ENCODE measurements at places on chromosomes 16 and 17. TPM values are rescaled to one million over a fixed set of nuclear protein-coding genes. Genes with fewer than 3 reads are reported as not detected.

KRT222 gene
- not detected for total RNA-seq

DNA sequence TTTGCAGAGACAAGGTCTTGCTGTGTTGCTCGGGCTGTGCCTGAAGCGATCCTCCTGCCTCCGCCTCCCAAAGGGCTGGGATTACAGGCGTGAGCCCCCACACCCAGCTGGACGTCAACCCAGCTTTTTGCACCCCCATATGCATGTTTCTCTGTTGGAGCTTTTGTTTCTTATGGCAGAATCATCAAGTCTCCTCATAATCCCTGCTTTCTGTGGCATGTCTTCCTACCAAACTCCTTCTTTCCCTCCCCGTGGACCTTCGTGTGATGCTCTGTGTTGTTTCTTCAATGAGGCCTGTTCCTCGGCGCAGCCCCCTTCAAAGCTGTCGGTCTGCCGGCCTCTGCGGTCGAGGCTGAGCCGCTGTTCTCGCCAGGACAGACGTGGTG is 71.6 kb downstream of the METRNL start:
- H3K4me3 ChIP-seq, result no peak overlapping the region
- H3K36me3 ChIP-seq, result no peaks in the 10 kb centered on the region
- H3K27me3 ChIP-seq, result no peaks in the 10 kb centered on the region
- H3K4me1 ChIP-seq, result no peaks in the 10 kb centered on the region
- H3K27ac ChIP-seq, result no peak overlapping the region

- no peak overlapping the region for H3K4me3 ChIP-seq
- H3K27me3 ChIP-seq, result no peaks in the 10 kb centered on the region
- H3K36me3 ChIP-seq, result peaks cover 44% of the 10 kb centered on the region
- DNase-seq, result no peak
Measured at GRCh38 chr16:14669776-14670175, 24.3 kb downstream of the PLA2G10 start.

- no peak overlapping the region for H3K4me3 ChIP-seq
- no peaks in the 10 kb centered on the region for H3K36me3 ChIP-seq
- H3K27ac ChIP-seq, result no peak overlapping the region
Measured at GRCh38 chr17:81302861-81303333, 7.8 kb upstream of the SLC38A10 start.

CCL16 gene
- total RNA-seq, result not detected

DNA sequence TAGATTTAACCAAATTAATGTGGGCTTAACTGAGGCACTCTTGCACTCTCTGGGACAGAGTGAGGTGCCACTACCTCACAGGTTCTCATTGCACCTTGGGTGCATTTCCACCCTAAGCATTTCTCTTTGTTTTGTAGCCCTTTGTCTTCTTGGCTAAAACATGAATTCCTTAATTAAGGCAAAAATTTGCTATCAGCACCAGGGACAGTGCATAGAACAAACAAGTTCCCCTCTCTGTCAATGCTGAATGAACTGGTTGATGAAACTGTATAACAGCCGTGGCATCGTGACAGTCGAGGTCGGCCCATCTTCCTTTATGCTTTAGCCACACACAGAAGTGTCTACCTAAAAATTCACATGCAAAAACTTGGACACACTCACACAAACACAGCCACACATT is 74.8 kb downstream of the HS3ST2 start:
- no peaks in the 10 kb centered on the region for H3K4me1 ChIP-seq
- H3K27me3 ChIP-seq, result no peaks in the 10 kb centered on the region
- H3K27ac ChIP-seq, result no peak overlapping the region

GRCh38 chr17:819251-819650 is 37.1 kb downstream of the MRM3 start:
- no peak overlapping the region for H3K27ac ChIP-seq
- H3K4me1 ChIP-seq, result no peaks in the 10 kb centered on the region
- peaks cover 4% of the 10 kb centered on the region for H3K36me3 ChIP-seq
- no peaks in the 10 kb centered on the region for H3K27me3 ChIP-seq
- H3K4me3 ChIP-seq, result no peak overlapping the region
- no peak for DNase-seq

DNA sequence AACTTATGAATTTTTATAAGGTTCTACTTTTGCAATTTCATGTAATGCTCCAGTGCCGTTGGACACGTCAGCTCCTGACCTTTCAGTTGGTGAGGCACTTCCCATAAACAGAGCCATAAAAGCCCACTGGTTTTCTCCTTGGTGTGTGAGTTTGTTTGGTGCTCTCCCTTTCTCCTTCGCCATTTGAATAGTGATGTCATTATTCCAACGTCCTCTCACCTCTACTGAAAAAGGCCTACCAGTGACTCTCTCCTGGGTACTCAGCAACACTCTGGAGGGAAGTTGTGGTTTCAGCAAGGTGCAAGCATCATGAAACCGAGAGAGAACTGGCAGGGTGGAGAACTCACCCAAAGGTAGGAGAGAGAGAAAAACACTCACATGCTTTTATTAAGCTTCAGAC is 29.6 kb upstream of the HNF1B start:
- H3K36me3 ChIP-seq, result no peaks in the 10 kb centered on the region
- H3K4me1 ChIP-seq, result no peaks in the 10 kb centered on the region
- no peaks in the 10 kb centered on the region for H3K27me3 ChIP-seq
- H3K4me3 ChIP-seq, result no peak overlapping the region
- no peak overlapping the region for H3K27ac ChIP-seq
- DNase-seq, result no peak

DNA sequence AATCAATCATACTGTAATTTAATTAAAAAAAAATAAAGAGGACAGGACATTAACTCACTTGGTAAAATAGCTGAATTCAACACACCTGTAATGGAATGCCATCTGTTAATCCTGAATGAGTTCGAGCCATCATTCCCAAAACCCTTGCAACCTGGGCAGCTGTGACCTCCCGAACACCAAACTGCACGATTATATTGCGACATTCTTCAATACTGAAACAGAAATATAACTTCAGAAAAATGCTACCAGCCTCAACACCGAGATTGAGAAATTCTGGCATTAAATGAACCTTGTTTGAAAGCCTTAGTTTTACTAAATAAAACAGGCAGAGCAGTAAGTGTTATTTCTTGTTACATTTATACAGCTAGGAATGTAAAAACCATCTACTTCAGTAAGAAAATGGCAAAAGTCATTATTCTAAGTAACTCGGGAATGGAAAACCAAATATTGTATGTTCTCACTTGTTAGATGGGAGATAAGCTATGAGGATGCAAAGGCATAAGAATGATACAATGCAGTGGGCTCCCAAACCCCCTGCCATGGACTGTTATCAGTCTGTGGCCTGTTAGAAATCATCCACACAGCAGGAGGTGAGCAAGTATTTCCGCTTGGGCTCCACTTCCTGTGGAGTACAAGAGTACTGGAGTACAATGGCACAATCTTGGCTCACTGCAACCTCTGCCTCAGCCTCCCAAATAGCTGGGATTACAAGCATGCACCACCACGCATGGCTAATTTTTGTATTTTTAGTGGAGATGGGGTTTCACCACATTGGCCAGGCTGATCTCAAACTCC is 46.5 kb downstream of the CNOT1 start:
- peaks cover 89% of the 10 kb centered on the region for H3K36me3 ChIP-seq
- no peak for DNase-seq
- H3K27ac ChIP-seq, result no peak overlapping the region
- H3K4me1 ChIP-seq, result no peaks in the 10 kb centered on the region

DNA sequence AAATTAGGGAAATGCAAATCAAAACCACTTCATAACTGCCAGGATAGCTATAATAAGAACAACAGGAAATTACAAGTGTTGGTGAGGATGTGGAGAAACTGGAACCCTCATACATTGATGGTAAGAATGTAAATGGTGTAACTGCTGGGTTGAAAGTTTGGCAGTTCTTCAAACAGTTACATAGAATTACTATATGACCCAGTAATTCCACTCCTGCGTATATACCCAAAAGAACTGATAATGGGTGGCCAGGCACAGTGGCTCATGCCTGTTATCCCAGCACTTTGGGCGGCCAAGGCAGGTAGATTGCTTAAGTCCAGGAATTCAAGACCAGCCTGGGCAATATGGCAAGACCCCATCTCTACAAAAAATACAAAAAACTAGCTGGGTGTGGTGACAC is 4.5 kb upstream of the CMTM4 start:
- no peak overlapping the region for H3K4me3 ChIP-seq
- no peaks in the 10 kb centered on the region for H3K36me3 ChIP-seq
- no peaks in the 10 kb centered on the region for H3K27me3 ChIP-seq

DNA sequence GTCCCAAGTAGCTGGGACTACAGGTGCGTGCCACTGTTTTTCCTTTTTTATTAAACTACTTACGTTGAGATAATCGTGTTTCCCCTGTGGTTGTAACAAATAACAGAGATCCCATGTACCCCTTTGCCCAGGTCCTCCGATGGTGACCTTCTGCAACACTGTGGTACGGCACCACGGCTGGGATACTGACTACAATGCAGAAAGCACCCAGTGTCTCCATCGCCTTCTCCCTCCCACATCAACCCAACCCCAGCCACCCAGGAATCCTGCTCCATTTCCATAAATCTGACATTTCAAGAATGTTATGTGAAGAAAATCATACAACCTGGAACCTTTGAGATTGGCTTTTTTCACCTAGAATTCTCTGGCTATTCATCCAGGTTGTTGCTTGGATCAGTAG is 22.1 kb downstream of the MPRIP start:
- peak overlapping the region; percentile 27 for H3K27ac ChIP-seq
- no peak overlapping the region for H3K4me3 ChIP-seq

- no peaks in the 10 kb centered on the region for H3K27me3 ChIP-seq
- DNase-seq, result no peak
- no peaks in the 10 kb centered on the region for H3K4me1 ChIP-seq
Measured at GRCh38 chr16:81552743-81553079, 108.1 kb downstream of the CMIP start.

- H3K4me1 ChIP-seq, result no peaks in the 10 kb centered on the region
- DNase-seq, result no peak
- H3K27ac ChIP-seq, result no peak overlapping the region
Measured at GRCh38 chr17:46841561-46842379, 9.6 kb upstream of the WNT9B start.

DNA sequence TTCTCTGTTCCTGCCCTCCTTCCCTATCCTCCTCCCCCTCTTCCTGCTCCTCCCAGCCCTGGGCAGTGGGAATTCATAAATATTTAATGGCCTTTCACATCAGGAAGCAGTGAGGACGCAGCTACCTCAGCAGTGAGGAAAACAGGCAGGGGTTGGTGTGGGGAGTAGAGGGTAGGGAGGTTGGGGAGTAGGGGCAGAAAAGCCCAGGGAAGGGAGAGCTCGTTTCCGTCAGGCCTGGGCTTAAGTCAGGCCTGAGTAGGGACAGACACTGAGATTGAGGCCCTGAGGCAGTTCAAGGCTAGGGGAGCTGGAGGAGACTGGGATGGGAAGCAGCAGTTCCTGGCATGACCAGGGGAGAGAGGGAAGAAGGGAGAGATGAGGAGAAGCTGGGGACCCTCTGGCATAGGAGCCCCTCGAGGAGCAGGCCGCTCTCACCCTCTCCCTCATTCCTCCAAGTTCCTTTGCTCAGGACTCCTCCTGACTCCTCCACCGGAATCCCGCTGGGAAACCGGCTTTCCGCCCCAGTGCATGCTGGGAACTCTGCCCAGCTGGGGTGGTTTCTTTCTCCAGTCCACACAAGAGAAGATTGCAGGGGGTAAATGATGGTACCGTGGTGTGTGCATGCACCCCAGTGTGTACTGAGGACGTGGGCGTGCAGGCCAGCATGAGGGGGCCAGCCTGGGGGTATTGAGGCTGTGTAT is 6.2 kb downstream of the SAMD14 start:
- H3K4me1 ChIP-seq, result no peaks in the 10 kb centered on the region
- H3K4me3 ChIP-seq, result no peak overlapping the region
- H3K27ac ChIP-seq, result no peak overlapping the region
- DNase-seq, result no peak
- no peaks in the 10 kb centered on the region for H3K36me3 ChIP-seq

CACNG4 gene
- 1.9 TPM for total RNA-seq

GRCh38 chr16:56332464-56333079 is 92.8 kb downstream of the AMFR start:
- DNase-seq, result no peak
- H3K27me3 ChIP-seq, result no peaks in the 10 kb centered on the region
- no peak overlapping the region for H3K27ac ChIP-seq

DNA sequence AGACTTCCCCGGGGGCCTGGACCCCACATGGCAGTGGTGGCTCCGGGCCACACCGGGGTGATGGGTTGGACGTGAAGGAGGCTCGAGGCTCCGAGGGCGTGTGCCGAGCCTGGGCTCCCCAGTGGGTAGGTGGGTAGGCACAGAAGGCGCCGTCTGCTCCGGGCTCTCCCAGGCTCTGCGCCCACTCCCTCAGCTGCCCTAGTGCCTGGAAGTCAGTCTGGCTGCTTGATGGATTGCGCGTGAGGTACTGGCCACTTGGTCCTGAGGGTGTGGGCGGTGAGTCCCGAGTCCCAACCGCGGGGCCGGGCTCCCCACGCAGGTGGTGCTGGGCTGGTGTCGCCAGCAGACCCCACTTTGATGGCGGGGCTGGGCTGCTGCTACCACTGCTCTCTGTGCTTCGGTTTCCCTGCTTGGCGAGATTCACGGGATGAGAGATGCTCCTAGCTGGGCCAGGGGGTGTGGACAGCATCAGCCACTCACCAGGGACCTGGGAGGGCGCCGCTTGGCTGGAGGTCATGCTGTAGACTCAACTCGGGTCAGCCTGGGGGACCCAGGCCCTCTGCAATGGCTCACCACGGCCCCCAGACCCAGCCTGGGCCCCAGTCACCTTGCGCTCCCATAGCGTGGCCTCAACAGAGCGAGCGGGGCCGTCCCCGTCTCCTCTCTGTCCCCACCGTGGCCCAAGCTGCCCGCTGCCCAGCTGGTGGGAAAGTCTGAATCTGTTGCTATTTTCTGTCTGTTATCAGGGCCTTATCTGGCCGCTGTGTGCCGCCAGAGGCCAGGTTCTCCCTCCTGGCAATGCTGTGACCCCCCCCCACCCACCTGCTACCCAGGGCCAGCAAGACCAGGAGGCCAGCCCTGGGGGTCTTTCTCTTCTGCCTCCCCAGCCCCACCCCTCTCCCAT is 26.1 kb downstream of the ZFPM1 start:
- H3K27me3 ChIP-seq, result no peaks in the 10 kb centered on the region
- no peak overlapping the region for H3K4me3 ChIP-seq
- peak overlapping the region; percentile 63 for H3K27ac ChIP-seq
- H3K4me1 ChIP-seq, result no peaks in the 10 kb centered on the region

- H3K4me3 ChIP-seq, result no peak overlapping the region
- no peaks in the 10 kb centered on the region for H3K4me1 ChIP-seq
- H3K36me3 ChIP-seq, result no peaks in the 10 kb centered on the region
- H3K27ac ChIP-seq, result no peak overlapping the region
- H3K27me3 ChIP-seq, result no peaks in the 10 kb centered on the region
- no peak for DNase-seq
Measured at GRCh38 chr16:16815641-16816040, 436.7 kb downstream of the NPIPA7 start.

PDIA2 gene
- total RNA-seq, result 0.52 TPM

- no peak for DNase-seq
- no peaks in the 10 kb centered on the region for H3K27me3 ChIP-seq
- no peak overlapping the region for H3K27ac ChIP-seq
- H3K4me1 ChIP-seq, result no peaks in the 10 kb centered on the region
- no peak overlapping the region for H3K4me3 ChIP-seq
- peaks cover 15% of the 10 kb centered on the region for H3K36me3 ChIP-seq
Measured at GRCh38 chr16:17106243-17106791, 364.4 kb downstream of the XYLT1 start.

PRKAR1A gene
- 672 TPM for total RNA-seq

C1QTNF8 gene
- total RNA-seq, result not detected

Data from right atrium auricular region (tissue), 2 donors.